ENCODE measurements at places on chromosomes 1 and 21. TPM values are rescaled to one million over a fixed set of nuclear protein-coding genes. Genes with fewer than 3 reads are reported as not detected.

DNA sequence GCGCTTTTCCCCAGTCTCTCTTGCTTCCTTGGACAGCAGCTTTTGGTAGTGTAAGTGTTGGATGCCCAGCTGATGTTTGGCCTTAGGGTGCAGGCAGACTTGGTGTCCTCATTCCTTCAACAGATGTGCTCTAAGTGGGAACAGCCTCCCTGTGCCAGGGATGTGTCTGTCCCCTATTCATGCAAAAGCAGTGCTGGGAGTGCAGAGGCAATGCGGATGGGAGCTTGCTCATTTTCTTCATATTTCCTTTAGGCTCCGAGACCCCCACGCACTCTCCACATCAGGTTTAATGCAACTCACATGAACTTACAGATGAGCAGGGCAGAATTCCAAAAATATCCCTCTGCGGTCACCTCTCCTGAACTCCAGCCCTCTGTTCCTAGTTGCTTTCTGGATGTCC is 96.1 kb downstream of the IER5 start:
- H3K4me3 ChIP-seq: no peak overlapping the region
- no peak overlapping the region for H3K27ac ChIP-seq
- no peaks in the 10 kb centered on the region for H3K4me1 ChIP-seq
- H3K27me3 ChIP-seq: no peaks in the 10 kb centered on the region
- DNase-seq: no peak
- no peaks in the 10 kb centered on the region for H3K36me3 ChIP-seq

GRCh38 chr21:41229509-41230248 is 61.7 kb downstream of the BACE2 start:
- no peaks in the 10 kb centered on the region for H3K27me3 ChIP-seq
- no peaks in the 10 kb centered on the region for H3K36me3 ChIP-seq
- no peaks in the 10 kb centered on the region for H3K4me1 ChIP-seq

DNA sequence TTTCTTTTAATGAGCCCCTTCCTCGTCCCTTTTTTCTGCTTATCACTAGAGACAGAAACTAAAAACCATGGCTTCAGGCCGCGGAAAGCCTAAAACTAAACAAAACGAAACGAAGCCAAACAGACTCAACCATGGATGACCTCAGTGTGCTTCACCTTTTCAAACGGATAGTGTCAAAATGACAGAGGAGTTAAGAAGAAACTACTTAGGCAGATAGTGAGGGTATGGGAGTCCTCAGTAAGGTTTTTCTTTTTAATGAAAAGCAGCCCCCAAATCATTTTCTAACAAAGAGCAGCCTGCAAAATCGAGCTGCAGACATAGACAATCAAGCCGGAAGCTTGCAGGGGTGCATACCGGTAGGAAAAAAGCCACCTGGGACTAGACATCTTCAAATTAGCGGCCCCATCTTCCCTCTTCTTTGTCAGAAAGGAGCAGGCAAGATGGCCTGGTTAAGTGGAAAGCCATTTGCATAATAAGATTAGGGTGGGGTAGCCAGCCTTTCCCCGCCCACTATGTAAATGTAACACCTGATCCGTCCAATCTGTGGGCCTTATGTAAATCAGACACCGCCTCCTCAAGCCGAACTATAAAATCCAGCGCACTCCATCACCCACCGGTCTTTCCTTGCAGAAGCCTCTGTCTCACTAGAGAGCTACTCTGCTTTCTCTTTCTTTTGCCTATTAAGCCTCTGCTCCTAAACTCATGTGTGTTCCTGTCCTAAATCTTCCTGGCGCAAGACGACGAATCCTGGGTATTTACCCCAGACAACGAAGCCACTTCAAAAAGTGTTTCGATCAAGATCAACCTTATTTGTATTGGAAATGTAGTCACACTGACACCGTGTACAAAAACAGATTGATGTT is 6.2 kb upstream of the ERO1B start:
- H3K27ac ChIP-seq: no peak overlapping the region
- no peak for DNase-seq
- no peak overlapping the region for H3K4me3 ChIP-seq
- no peaks in the 10 kb centered on the region for H3K36me3 ChIP-seq
- H3K4me1 ChIP-seq: no peaks in the 10 kb centered on the region

GRCh38 chr1:36151845-36152203 is 2.5 kb upstream of the TRAPPC3 start:
- no peak overlapping the region for H3K4me3 ChIP-seq
- H3K27me3 ChIP-seq: no peaks in the 10 kb centered on the region
- H3K36me3 ChIP-seq: no peaks in the 10 kb centered on the region
- peak overlapping the region; percentile 94 for H3K27ac ChIP-seq
- DNase-seq: peak; percentile 49
- peaks cover 16% of the 10 kb centered on the region for H3K4me1 ChIP-seq

- no peak for DNase-seq
- H3K36me3 ChIP-seq: no peaks in the 10 kb centered on the region
- H3K4me1 ChIP-seq: no peaks in the 10 kb centered on the region
- no peaks in the 10 kb centered on the region for H3K27me3 ChIP-seq
Observed at GRCh38 chr1:173002891-173003838, 47.6 kb downstream of the TNFSF18 start.

DNA sequence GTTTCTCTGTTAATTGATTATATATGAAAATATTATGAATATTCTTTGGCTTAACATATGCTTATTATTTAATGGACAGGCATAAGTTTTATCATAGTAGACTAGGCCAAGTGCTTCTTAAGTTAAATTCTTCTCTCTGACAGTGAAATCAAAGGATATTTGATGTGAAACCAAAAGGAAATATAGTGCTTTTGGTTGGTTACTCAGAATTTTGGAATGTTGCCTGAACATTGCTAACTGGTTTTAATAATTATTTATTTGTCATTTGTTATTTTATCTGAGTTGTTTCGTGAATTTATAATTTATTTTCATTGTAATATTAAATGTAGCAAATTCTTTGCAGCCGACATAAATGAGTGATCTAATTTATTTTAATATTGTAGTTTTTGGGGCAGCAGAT is 18.3 kb downstream of the HOOK1 start:
- no peak overlapping the region for H3K4me3 ChIP-seq
- no peaks in the 10 kb centered on the region for H3K36me3 ChIP-seq
- no peak for DNase-seq
- H3K27me3 ChIP-seq: no peaks in the 10 kb centered on the region
- no peak overlapping the region for H3K27ac ChIP-seq

DNA sequence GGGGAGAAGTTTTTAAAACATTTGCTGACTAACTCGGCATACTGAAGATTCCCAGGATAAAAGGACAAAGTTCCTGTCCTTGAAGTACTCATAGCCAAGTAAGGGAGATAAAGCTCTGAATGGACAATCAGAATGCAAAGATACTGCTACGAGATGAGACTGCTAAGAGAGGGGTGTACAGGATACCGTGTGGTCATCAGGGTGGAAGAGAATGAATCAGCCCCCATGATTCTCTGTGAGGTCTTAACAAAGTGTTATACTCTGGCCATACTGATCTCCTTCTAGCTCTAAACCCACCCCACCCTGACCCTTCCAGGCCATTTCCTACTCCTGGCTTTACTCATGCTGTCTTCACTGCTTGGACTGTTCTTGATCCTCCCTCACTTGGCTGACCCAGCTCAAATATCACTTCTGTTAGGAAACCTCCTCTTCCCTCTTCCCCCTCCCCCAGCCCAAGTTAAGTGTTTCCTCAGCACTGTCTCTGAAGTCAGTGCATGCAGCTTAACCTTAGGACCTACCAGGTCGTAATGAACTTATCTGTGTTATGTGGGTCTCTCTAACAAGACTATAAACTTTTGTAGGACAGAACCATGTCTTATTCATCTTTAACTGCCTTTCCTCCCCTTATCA is 15.8 kb upstream of the MAGOH start:
- no peaks in the 10 kb centered on the region for H3K27me3 ChIP-seq
- H3K4me3 ChIP-seq: no peak overlapping the region
- no peak overlapping the region for H3K27ac ChIP-seq
- no peaks in the 10 kb centered on the region for H3K4me1 ChIP-seq
- DNase-seq: no peak

GRCh38 chr1:65434255-65434654 is 13.8 kb downstream of the LEPR start:
- no peak overlapping the region for H3K4me3 ChIP-seq
- H3K27me3 ChIP-seq: no peaks in the 10 kb centered on the region
- DNase-seq: no peak

GRCh38 chr1:26719205-26719604 is 23.4 kb downstream of the ARID1A start:
- H3K4me3 ChIP-seq: no peak overlapping the region
- H3K4me1 ChIP-seq: peaks cover 28% of the 10 kb centered on the region
- H3K27ac ChIP-seq: peak overlapping the region; percentile 4
- H3K36me3 ChIP-seq: no peaks in the 10 kb centered on the region
- DNase-seq: no peak

DNA sequence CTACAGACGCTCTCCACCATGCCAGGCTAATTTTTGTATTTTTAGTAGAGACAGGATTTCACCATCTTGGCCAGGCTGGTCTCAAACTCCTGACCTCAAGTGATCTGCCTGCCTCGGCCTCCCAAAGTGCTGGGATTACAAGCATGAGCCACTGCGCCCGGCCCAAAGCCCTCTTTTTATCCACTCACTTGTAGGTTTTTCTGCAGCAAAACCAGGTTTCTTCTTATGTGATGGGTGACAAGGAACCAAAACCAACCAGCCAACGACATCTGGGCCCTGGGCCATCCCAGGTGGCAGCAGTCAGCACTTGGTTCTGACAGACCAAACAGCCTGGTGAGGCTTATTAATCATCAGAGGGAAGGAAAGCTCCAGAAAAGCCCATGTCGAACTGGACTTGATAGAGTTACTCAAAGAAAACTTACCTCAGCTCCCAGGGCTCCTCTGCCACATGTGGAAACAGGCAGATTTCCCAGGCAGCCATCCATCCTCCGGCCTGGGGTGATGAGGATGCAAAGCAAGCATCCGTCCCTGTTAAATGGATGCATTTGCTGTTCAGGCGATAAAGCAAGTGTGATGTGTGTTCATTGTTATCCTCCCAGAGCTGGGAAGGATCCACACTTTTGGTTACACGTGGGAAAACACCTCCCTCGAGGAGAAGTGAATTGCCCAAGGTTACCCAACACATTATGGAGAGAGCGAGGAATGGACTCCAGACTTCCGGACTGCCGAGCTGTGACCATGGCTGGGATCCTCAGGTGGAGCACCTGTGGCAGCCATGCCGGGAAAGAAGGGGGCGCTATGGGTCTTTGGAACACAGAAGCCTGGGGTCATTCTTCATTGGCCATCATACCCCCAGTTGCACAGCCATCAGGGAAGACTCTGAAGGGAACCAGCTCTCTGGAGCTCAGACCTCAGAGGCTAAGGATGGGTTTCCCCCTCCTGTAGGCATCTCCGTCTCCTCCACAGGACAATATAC is 118.8 kb downstream of the HUNK start:
- H3K27me3 ChIP-seq: no peaks in the 10 kb centered on the region
- H3K4me3 ChIP-seq: no peak overlapping the region
- H3K36me3 ChIP-seq: no peaks in the 10 kb centered on the region
- no peak for DNase-seq
- no peaks in the 10 kb centered on the region for H3K4me1 ChIP-seq
- no peak overlapping the region for H3K27ac ChIP-seq

DNA sequence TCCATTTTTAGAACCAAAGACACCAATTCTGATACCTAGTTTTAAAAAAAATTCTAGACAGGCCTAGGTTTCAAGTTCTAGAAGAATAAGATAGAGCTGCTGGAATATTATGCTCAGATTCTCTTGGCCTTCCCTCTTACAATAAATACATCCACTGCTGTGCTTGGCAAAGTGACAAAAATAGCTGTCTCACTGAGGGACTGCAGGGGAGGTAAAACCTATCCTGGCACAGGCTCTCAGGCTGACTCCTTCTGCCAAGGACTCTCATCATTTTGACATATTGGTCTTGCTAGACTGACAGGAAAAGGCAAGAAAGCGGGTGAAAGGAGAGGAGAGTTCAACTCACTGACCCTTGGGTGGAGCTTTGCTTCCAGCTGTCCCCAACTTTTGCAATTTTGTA is 197.0 kb upstream of the LHX8 start:
- H3K27me3 ChIP-seq: no peaks in the 10 kb centered on the region
- no peak for DNase-seq
- H3K36me3 ChIP-seq: no peaks in the 10 kb centered on the region
- H3K4me1 ChIP-seq: no peaks in the 10 kb centered on the region
- no peak overlapping the region for H3K4me3 ChIP-seq

DNA sequence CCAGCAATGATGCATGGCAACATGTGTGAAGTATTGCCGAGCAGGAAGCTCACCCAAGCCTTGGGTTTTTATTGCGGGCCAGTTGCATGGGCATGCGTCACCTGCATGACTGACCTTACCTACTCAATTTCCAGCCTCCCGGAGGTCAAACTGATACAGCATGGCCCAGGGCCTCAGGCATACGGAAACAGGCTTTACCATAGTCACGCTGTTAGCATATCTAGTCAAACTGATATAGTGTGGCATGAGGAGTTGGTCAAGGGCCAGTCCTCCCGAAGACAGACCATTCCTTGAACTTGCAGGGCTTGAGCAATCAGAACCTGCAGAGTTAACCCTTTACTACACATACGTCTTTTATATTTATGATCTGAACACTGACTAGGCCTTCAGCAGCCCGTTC is 6.4 kb upstream of the DUSP12 start:
- H3K4me3 ChIP-seq: no peak overlapping the region
- no peaks in the 10 kb centered on the region for H3K36me3 ChIP-seq
- H3K27me3 ChIP-seq: no peaks in the 10 kb centered on the region
- no peaks in the 10 kb centered on the region for H3K4me1 ChIP-seq

DNA sequence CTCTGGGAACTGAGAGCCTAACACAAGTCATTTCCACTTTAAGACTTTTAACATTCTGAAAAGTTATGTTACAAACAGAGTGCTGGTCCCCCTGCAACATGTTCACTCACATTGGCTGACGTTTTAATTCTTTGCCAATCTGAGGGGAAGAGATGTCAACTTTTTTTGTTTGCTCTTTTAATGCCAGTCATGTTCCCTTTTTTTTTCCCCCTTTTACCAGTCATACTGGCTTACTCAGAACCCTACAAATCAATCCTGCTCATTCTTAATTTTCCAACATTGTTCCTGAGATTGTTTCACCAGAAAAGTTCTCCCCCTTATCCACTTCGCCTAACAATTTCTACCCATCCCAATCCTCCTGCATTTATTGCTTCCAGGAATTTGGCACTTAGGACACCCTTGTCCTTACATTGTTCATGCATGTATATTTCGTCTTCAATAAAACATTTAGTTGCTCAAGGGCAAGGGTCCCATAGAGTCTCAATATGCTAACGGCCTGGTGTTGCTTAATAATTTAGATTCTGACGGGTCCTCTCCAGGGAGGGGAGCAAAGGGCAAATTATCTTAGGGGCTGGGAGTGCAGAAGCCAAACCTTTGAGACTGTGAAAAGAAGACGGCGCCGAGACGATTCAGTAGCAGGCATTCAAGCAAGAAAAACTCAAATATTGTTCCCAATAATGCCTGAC is 624 bp upstream of the CR1L start:
- no peaks in the 10 kb centered on the region for H3K4me1 ChIP-seq
- no peaks in the 10 kb centered on the region for H3K36me3 ChIP-seq
- H3K4me3 ChIP-seq: peak overlapping the region; percentile 35
- no peak overlapping the region for H3K27ac ChIP-seq

Gene OR2L3
- not detected for total RNA-seq

Gene KCNJ9
- 0.30 TPM for total RNA-seq

Gene TMPRSS2
- total RNA-seq: 261 TPM

Gene ERVH48-1
- total RNA-seq: not detected

Gene PLEKHN1
- 0.64 TPM for total RNA-seq

Gene B3GALNT2
- 24.9 TPM for total RNA-seq

Gene VWA5B1
- 0.29 TPM for total RNA-seq

Gene CD101
- total RNA-seq: 1.8 TPM

Gene NBPF26
- total RNA-seq: 11.4 TPM

Gene EPHA2
- total RNA-seq: 15.7 TPM

Gene NBPF3
- 8.0 TPM for total RNA-seq

Gene PLA2G2C
- total RNA-seq: 0.27 TPM

Data from colonic mucosa (tissue), 4 donors.